Activated T-cell treated with anti-CD3 and anti-CD28 coated beads for 48 hours (primary cell): ENCODE measurements at places on chromosomes 7 and 10.

- no peak for DNase-seq
Observed at GRCh38 chr10:61842755-61843497, 58.6 kb upstream of the ARID5B start.

GRCh38 chr7:142809671-142810070 lies 38.9 kb downstream of the PRSS2 start:
- DNase-seq = no peak

GRCh38 chr7:105963038-105963667 lies at the start of gene CDHR3:
CDHR3 (plus strand) TSS chr7:105963264; CDS start chr7:105963319, 55 bp downstream.
- DNase-seq = no peak

DNA sequence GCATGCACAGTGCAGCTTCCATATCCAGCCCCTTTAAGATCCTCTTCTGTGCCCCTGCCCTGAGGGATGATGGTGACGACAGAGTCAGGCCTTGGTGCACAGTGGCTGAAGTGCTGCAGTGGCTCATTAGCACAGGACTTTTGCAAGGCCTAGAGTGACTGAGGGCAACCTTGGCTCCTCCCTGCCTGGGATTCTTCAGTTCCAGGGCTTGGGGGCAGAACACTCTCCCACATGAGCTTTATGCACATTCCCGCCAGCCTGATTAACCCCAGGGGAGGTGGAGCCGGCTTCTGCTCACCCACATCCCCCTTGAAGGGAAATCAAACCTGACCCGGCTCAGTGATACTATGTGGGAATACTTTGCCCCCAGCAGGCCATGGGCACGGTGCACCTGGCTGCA lies 253.4 kb downstream of the GALNT17 start:
- no peak for DNase-seq

DNA sequence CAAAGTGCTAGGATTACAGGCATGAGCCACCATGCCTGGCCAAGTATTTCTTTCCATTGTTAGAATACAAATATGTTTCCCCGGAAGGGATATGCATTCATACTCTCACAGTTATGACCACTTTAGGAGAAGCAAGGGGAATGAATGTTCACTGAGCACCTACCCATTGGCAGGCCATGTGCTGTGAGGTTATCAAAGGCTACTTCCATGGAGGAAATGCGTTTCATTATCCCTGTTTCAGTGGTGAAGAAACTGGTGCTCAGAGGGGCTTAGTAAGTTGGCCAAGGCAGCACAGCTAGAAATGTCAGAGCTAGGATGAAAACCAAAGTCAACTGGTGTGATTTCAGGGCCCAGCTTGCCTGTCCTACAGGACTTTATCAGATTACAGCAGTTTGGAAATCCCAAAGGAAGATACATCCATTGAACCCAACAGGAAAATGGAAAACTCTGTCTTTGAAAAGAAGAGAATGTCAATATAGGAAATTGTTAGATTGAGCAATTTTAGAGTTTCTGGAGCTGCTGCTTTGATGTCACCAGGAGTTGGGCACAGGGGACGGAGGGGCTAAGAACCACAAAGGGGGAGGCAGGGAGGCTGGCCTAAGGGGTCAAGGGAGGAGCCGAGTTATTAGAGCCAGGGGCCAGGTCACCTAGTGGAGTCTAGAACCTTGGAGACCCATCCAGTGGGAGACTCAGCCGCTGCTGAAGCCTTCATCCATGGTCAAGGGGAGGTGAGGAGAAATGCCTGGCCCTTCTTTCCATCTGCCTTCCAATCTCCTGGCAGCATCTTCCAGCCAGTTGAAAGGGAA lies 319.8 kb downstream of the FRMD4A start:
- DNase-seq = no peak

GRCh38 chr7:155992107-155992506 lies 179.8 kb upstream of the SHH start:
- DNase-seq = no peak

- no peak for DNase-seq
Observed at GRCh38 chr10:4916086-4916716, 47.0 kb upstream of the AKR1C1 start.

GRCh38 chr7:100689230-100690135 lies 4.6 kb downstream of the GIGYF1 start:
- no peak for DNase-seq

DNA sequence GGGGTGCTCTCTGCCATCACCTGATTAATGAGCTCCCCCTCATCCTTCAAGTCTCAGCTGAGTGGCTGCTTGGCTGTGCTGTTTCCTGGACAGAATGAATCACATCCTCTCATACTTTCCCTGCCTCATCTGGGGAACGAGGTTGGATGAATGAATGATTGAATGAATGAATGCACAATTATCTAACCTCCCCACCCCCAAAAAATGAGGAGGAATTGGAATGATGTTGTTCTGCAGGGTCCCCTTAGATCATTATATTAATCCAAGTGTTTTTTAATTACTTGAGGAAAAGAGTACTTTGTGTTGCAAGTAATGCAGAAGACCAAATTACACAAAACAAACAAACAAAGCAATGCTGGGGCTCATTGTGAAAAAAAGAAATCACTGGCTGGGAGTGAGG lies 240.2 kb downstream of the BUB3 start:
- DNase-seq = no peak

GRCh38 chr10:72243822-72244437 lies 27.9 kb upstream of the ASCC1 start:
- no peak for DNase-seq

GRCh38 chr7:86747698-86748097 lies 104.0 kb downstream of the GRM3 start:
- DNase-seq = no peak

DNA sequence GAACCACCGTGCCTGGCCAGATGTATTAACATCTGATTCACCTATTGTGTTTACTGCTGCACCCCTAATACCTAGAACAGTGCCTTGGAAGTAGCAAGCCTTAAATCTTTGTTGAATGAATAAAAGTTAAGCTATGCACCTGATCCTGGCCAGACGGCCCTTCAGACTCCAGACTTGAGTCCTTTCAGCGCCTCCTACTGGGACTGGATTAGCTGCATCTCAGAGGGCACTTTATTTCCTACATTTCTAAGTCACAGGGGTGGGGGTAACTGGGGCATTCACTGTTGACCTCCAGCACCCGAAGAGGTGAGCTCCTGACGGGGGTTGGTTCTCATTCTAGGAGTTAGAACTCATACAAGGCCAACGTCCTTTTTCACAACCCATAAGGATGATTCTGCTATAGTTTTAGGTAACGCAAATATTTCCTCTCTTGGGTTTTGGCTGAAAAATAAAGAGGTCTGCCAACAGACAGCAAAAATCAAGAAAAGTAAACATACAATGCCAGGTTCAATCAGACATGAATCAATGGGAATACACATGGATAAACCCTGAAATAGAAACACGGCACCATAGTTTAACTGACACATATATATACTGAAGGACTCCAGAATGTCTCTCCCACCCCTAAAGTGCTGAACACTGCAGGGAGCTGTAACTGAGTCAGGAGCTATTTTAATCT lies 48.0 kb upstream of the DLG5 start:
- no peak for DNase-seq

DNA sequence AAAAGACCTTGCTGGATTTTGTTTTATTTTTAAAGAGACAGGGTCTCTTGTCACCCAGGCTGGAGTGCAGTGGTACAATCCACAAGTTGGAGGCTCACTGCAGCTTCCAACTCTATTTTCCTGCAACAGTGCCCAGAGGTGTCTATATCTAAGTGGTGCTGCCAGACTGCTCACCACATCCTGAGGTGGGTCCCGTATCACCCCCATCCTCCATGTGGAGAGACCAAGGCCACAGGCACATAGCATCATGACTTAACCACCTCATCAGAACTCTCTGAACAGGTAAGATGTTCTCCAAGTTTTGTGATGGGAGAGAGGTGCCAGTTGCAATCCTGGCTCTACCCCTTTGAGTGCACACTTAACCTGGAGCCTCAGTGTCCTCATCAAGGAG lies 98.2 kb downstream of the RNF216 start:
- no peak for DNase-seq

DNA sequence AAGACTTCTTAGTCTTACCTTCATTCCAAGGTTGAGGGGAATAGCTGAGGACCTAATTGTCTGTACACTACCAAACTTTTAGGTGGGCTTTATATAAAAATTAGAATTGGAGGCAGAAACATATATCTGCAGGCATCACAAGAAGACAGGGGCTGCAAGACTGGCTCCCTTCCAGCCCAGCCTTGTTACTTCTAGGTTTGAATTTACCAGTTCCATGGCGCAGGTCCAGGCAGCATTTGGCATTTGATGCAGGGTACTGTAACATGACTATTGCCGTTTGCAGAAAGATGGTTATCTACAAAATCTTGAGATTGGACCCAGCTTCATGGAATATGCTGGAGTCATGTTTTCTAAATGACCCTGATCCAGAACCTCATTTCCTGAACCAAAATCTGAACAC lies 105.4 kb upstream of the RHOBTB1 start:
- no peak for DNase-seq

- no peak for DNase-seq
Observed at GRCh38 chr7:101563943-101564777, 64.9 kb downstream of the MYL10 start.

GRCh38 chr10:69403066-69403465 lies 13.7 kb downstream of the TACR2 start:
- DNase-seq = no peak

DNA sequence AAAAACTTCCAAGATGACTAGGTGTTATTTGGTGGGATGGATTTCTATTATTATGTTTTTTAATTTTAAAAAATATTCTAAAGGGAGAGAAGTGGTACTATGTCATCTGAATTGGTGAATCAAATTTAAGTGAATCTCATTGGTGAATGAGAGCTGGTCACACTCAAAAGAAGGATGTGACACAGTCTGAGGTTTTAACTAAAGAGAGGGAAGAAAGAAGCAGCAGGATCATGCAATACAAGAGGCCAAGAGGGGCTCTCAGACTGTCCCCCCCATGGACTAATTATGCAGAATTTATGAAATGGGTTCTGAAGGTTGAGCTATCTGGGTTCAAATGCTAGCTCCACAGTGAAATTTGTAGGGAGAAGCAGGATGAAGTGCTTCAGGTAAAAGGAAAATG lies 16.2 kb downstream of the MACC1 start:
- DNase-seq = no peak

DNA sequence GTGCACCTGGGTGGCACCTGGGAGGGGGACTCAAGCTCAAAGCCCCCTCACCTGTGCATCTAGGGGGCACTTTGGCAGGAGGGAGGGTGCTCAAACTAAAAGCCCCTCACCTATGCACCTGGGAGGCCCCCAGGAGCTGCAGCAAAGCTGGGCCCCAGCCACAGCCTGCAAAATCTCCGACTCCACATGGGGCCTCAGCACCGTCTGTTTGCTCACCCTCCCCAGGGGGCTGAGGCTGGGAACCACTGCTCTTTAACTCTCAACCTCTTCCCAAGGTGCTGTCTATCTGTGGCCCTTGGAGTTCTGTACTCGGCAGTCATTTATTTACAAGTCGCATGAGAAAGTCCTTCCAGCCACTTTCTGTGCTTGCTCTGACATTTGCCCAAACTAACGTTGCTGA lies 458.4 kb downstream of the DNAJB6 start:
- DNase-seq = no peak

GRCh38 chr10:52814506-52814905 lies 41.9 kb upstream of the MBL2 start:
- no peak for DNase-seq

DNA sequence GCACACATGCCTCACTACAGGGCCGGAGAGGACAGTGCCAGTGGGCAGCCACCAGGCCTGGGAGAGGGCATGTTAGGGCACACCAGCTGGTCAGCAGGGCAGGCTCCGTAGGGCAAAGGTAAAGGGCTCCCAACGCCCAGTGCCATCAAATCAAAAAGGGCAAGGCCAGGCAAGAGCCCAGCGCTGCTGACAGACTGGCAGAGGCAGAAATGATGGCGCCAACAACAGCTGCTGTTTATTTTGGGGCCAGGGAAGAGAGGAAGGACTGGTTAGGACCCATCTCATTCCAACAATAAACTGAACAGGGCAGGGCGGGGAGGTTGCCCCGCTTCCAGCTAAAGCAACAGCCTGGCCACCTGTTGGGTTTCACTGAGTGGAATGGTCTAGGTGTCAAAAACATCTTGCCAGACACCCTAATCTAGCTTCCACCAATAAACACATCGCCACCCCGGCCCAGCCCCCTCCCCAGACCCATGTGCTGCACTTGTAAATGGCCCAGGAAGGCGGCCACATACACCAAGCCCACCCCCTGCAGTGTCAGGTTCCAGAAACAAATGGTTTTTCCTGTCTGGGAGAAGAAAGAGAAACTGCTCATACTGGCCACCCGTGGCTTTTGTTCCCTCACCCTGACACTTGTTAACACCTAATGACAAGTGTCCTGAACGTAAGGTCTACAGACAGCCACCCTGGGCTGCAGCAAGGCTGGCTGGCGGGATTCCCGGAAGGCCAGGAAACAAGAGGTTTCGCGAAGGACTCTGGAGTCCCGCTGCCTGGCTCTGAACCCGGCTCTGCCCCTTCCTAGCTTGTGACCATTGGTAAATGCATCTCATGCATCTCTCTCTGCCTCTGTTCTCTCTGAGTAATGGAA lies 15.3 kb downstream of the SH3PXD2A start:
- DNase-seq = no peak

DNA sequence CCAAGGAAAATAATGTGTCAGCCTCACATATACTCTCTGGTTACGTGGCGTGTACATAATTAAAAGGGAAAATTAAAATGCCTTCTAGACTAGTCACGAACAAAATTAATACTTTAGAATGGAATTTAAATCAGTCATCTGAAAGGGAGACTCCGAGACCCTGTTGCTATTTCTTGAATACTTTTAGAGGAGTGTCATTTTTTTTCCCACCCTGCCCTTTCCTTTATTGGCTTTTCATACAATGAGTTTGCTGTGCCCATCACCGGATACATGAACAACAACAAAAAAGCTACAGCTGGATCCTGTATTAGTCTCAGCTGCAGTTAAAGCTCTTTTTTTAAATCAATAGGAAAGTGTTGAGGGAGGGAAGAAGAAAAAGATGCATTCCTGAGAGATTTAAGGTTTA lies 20.1 kb downstream of the CYTH3 start:
- no peak for DNase-seq

- no peak for DNase-seq
Observed at GRCh38 chr7:106744563-106745091, 83.7 kb upstream of the CCDC71L start.
